ENCODE measurements at places on chromosomes 11 and 22.

GRCh38 chr11:118979434-118979833, 7.9 kb downstream of the FOXR1 start:
- no peak for DNase-seq

- DNase-seq = no peak
Observed at GRCh38 chr11:115530752-115531151, 26.5 kb upstream of the CADM1 start.

DNA sequence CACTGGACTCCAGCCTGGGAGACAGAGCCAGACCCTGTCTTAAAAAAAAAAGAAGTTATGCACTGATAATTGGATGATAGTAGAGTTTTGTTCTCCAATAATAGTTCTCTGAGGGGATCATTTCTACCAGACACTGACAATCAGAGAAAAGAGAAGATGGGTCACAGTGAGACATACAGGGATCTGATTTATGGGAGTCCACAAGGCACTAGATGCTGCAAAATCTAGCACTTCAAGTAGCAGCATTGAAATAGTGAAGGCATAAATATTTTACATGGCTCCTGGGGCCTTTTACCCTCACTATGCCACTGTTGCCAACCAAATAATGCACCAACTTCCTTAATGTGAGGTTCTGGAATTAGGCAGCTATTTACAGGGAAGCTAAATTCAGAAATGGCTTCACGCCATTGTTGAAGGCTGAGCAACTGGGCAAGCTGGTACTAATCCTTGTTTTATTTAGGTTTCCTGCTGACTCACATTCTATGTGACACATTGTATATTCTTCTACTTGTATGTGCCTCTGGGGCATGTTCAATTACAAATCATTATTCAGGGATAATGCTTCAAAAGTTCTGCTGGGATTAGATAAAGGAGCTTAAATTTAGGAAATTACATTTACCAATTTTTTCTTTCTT, 38.2 kb upstream of the ABTB2 start:
- no peak for DNase-seq

DNA sequence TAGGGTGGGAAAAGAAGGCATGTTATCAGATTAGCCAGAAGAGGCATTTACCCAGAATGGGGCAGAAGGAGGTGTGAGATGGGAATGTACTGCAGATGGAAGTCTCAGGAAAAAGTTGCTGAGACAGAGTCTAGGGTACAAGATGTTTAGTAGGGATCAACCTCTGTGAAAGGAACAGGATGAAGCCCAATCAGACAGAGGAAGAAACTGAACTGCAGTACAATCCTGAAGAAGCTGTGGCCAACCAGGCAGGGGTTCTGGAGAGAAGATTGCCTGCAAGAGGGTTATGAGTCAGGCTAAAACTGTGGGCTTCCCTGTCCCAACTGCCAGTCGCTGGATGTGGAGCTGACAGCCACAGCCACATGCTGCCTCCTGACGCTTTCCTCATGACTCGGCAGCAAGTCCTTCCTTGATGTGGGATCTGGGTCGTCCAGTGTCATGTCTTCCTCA, 64.0 kb downstream of the CWC15 start:
- no peak for DNase-seq

GRCh38 chr11:107263844-107264563, 193.6 kb downstream of the CWF19L2 start:
- no peak for DNase-seq

- DNase-seq = no peak
Observed at GRCh38 chr11:20084921-20085814, 75.1 kb downstream of the DBX1 start.

DNA sequence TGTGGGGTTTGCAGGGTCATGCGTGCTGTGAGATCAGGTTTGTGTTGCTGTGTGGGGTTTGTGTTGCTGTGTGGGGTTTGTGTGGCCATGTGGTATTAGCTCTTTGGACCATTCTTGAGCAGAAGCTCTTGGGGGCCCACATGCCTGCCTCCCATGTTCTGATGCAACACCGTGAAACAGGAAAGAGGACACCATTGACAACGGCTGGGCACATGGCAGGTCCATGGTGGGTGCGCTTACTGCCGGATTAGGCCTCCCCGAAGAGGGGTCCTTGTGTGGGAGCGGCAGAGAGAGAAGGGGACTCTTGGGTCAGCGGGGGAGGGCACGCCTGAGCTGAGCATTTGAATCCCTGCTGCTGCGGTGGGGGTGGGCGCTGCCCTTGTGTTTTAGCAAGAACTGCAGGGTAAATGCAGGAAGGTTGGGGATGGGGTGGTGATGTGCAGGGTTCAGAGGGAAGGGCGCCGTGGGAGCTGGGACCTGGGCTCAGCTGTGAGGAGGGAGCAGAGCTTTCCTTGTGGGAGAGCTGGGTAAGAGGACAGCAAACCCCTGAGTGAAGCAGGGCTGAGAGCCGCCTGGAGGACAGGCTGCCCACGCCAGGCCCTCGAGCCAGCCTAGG, 361.5 kb downstream of the TBC1D22A start:
- no peak for DNase-seq

GRCh38 chr11:78535027-78535426, 39.6 kb downstream of the NARS2 start:
- DNase-seq = no peak
